ENCODE measurements at places on chromosomes 16 and 17. TPM values are rescaled to one million over a fixed set of nuclear protein-coding genes. Genes with fewer than 3 reads are reported as not detected.

GRCh38 chr17:81546906-81547613 lies 5.1 kb downstream of the FAAP100 start:
- DNase-seq = no peak

The MT1H gene
- polyA plus RNA-seq = not detected

The MFAP4 gene
- polyA plus RNA-seq = 155 TPM

The PTGES3L gene
- polyA plus RNA-seq = 0.62 TPM

- DNase-seq = no peak
Observed at GRCh38 chr17:83198366-83199341, 119.2 kb downstream of the METRNL start.

- DNase-seq = no peak
Observed at GRCh38 chr17:76912421-76913164, 44.4 kb downstream of the MGAT5B start.

- no peak for DNase-seq
Observed at GRCh38 chr17:79031996-79032875, 8.3 kb downstream of the C1QTNF1 start.

DNA sequence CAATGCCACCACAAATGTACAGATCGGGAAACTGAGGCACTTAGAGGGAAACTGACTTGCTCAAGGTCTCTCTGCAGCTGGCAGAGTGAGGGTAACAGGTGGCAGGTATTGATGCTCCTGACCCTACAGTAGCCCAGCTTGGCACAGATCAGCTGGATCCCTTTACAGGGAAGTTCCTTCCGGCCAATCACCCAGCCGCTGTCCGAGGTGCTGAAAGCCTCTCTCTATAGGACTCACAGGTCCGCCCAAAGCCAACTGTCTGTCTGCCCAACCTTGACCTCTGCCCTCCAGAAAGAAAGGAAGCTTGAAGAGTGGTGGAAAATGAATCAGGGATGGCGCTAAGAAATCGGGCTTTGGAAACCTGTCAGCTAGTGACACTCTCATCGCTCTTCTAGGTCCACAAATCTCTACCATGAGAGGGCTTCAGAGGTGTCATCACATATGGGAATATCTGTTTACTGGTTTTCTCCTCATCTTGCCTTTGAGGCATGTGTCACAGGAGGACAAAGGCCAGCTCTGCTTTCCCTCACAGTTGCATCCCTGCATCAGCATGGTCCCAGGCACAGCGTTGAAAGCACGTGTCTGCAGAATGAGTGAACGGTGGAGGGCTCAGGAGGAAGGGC lies 246.2 kb downstream of the KATNIP start:
- DNase-seq = peak; percentile 55

GRCh38 chr17:36848008-36848902 lies 89.0 kb upstream of the LHX1 start:
- no peak for DNase-seq

The ENGASE gene
- 5.1 TPM for polyA plus RNA-seq

The SYNGR3 gene
- 1.3 TPM for polyA plus RNA-seq

DNA sequence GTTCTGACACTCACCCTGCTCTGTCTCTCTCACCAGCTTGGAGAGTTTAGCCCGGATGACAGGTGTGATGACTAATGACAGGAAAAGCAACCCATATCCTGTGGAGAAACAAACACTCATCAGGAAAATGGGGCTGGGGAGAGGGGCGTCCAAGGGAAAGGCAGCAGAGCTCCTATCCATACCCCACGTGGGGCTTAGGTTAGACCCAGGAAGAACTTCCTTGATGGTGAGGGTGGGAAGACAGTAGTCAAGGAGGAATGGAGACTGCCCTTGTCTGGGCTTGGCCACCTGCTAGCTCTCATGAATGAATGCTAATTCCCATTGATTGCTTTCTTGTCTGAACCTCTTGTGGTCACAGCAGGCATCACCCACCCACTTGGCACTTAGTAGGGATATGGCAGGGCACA lies 3.8 kb downstream of the SLC46A1 start:
- DNase-seq = no peak

DNA sequence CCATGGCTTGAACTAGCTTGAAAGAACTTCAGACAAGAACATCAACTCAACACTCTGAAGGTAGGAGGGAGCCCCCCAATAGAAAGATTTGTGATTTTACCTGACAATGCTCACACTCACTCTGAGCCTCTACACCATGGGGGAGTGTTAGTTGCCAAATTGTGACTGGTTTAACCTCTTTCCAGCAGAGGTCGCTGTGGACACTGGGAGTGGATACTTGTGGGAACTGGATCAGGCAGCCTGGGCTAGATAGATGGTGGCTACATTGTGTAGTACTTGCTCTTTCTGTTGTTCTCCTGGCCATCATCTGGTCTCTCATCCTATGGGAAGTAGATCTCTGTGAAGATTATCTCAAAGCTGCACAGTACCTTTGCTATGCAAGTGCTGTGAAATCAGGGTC lies 2.9 kb downstream of the SMPD3 start:
- DNase-seq = peak; percentile 63

GRCh38 chr17:12386225-12386624 lies 279.5 kb upstream of the MYOCD start:
- no peak for DNase-seq

The ODAD4 gene
- polyA plus RNA-seq = 0.81 TPM

GRCh38 chr16:84180519-84181140 lies 6.2 kb downstream of the TAF1C start:
- no peak for DNase-seq

DNA sequence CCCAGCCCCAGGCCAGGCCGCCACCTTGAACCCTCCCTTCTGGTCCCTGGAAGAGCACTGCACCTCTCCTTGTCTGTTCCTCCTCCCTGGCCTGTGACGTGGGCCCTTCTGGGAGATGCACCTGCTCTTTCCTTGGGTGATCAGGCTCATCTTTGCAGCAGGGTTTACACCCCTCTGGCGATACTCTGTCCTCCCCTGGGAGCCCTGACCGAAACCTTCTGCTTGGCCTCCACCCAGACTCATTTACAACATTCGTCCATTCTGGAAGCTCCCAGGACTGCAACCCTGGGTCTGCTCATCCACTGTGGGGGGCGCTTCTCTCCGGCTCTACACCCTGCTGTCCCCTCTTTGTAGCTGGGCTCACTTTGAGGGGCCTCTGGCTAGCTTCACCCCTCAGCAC lies 73.3 kb downstream of the PGS1 start:
- no peak for DNase-seq

- peak; percentile 72 for DNase-seq
Observed at GRCh38 chr17:83091257-83092141, 12.1 kb downstream of the METRNL start.

GRCh38 chr16:57868913-57869520 lies 66.7 kb upstream of the KIFC3 start:
- DNase-seq = no peak

DNA sequence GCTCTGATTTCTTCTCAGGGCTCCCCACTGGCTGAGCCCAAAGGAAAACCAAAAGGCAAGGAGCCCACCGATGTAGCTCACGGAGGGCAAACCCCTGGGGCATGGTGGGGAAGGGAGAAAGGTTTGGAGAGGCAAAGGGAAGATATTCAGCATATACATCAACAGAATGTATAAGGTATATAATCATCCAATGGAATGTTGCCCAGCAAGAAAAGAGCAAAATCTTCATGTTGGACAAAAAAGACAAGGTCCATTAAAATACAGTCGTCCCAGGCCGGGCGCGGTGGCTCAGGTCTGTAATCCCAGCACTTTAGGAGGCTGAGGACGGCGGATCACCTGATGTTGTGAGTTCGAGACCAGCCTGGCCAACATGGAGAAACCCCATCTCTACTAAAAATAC lies 1.6 kb downstream of the CPPED1 start:
- no peak for DNase-seq
